ENCODE measurements at places on chromosomes 1 and 21.

DNA sequence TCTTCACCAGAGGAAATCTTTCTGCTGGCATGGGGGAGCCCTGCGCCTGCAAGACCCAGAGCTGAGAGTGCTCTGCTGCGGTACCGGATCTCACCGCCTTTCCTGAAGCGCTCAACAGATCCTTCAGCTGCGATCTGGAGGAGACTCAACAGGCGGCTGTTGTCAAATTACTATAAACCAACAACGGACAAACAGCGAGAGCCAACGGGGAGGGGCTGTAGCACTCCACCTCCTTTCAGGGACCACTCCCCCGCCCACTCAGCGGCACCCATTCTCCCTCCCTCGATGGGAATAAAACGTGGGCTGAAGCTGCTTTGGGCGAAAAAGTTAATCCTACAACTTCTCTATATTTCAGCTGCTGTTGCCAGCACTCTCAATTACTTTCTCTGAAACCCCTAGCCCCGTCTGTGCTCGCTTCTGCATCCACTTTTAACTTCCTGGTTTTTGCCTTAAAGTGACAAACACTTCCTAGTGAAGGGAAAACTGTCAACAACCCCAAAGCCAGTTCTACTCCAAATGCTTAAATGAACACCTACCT lies at the start of gene FMO5:
Gene FMO5 (minus strand): TSS at position 147 of the 538 bp plus-strand sequence. CDS start 310 bp downstream, outside the sequence.
- DNase-seq: peak; percentile 91

- DNase-seq: no peak
These were observed 207.0 kb downstream of the PTPRC start for GRCh38 chr1:198845851-198846250.

DNA sequence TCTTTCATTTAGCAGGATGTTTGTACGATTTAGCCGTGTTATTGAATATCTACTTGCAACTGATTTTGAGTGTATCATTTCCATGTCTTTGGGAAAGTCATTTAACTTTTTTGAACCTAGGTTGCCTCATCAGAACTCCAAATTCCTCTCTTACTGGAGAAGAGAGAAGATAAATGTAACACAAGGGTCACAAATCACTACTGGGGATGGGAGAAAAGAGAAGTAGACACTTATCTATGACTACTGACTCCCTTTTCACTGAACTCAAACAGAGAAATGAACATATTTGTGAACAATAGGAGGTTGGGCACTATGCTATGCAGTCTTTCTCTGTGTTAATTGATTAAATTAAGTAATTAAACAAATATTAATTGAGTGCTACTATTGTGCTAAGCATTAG lies 42.2 kb downstream of the TENT5C start:
- no peak for DNase-seq

- no peak for DNase-seq
These were observed 39.3 kb upstream of the C1orf198 start for GRCh38 chr1:230907472-230908205.

DNA sequence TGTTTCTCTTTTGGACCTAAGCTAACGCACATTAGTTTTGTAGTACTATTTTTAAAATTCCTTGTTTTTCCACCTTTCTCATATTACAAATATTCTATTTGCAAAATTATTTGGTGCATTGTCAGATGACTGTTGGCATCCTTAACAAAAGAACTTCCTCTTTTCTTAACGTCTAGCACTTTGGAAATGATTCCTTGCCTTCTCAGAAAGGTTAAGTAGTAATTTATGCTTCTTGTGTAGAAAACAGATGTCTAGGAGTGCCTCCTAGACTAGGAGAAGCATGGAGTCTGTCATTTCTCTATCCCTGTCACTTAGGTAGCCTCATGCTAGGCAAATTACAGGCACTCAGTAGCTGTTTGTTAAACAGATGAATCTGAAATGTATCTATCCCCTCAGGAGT lies 64.4 kb downstream of the HSPA13 start:
- no peak for DNase-seq

DNA sequence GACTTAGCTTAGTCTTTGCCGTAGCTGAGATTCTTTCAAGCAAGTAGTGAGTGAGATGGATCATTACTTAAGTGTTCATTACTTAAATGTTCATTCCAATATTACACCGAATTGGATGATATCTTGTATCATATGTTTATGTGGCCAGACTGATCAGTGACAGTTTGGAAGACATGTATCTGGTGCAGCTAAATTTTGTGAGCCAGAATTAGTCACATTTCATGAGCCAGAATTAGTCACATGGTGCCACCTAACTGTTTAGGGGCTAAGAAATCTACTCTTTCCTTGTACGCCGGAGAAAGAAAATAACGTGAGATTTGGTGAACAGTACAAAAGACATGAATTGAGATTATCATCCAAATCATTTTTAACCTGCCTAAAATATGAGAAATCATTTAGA lies 355.6 kb downstream of the USP25 start:
- DNase-seq: no peak

GRCh38 chr1:17553975-17554700 lies 14.6 kb downstream of the ARHGEF10L start:
- no peak for DNase-seq

- no peak for DNase-seq
These were observed at the start of gene CFHR4 for GRCh38 chr1:196887515-196888239. Gene CFHR4, plus strand, starts transcription at chr1:196888052. Its CDS starts 99 bp downstream, at chr1:196888151.

GRCh38 chr1:236021424-236022135 lies 43.3 kb downstream of the NID1 start:
- DNase-seq: no peak

DNA sequence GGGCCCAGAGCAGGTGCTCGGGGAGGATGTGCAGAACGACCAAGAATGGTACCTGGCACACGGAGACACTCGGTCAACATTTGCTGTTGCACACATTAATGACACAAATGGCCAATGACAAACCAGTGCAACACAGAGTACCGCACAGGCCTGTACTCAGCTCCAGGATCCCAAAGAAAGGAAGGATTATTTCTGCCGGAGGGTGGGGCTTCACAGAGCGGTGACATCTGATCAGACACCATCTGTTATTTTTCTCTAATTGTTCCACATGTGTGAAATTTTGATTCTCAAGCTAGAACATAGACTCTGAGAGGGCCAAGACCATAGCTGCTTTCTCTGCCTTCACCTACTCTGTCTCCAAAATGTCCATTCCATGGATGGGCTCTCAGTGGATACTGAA lies 100.4 kb downstream of the MRPL37 start:
- no peak for DNase-seq

DNA sequence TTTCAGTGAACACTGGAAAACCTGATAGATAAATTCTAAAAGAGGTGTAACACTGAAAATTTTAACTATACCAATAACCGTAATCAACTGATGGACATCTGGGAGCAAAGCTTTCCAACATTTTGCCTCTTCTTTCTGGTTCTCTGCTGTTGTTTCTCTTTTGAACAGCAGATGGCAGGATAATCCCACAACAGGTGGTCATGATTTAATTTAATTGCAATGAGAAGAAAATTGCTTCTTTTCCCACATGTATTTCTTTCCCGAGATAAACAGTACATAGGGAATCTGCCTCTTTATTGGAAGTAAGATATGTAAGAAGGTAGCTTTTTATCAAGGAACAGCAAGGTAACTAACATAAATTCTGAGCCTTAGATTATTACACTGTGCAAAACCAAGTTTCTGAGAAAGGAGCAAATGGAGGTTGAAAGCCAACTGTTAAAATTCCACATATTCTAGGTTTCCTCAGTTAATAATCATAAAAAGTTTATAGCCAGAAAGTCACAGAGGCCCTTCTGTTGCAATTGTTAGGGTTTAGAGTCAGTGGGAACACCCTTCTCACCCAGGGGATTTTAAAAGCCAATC lies 72.9 kb downstream of the RPS6KA1 start:
- no peak for DNase-seq

DNA sequence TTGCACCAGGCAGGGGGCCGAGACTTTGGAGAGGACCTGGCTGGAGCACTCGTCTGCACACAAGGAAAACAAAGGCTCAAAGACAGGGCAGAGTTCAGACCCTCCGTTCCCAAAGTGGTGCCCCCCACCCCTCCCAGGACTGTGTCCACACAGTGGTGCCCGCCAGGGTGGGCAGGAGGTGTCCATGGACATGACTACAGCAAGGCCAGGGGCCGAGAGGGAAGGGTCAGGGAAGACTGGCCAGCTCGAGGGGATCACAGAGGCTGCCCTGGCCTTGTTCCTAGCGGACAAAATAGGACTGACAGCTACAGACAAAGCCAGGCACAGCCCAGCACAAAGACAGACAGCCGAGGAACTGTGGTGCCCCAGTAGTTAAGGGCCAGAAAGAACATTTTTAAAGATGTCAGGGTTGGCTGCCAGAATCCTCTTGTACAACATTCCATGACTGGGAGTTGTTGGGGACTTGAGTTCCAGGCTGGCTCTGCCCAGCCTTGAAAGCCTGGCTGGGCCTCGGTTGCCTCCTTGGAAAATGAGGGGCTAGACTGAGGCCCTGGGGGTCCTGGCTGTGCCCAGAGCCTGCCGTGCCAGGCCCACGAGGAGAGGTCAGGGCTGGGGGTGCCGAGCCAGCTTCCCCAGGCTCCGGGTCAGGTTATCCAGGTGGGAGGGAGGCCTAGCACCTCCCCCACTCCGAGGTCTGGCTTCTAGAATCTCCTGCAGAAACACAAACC lies 63.7 kb downstream of the SLX9 start:
- DNase-seq: no peak

GRCh38 chr1:36273024-36273423 lies 33.1 kb upstream of the SH3D21 start:
- no peak for DNase-seq

DNA sequence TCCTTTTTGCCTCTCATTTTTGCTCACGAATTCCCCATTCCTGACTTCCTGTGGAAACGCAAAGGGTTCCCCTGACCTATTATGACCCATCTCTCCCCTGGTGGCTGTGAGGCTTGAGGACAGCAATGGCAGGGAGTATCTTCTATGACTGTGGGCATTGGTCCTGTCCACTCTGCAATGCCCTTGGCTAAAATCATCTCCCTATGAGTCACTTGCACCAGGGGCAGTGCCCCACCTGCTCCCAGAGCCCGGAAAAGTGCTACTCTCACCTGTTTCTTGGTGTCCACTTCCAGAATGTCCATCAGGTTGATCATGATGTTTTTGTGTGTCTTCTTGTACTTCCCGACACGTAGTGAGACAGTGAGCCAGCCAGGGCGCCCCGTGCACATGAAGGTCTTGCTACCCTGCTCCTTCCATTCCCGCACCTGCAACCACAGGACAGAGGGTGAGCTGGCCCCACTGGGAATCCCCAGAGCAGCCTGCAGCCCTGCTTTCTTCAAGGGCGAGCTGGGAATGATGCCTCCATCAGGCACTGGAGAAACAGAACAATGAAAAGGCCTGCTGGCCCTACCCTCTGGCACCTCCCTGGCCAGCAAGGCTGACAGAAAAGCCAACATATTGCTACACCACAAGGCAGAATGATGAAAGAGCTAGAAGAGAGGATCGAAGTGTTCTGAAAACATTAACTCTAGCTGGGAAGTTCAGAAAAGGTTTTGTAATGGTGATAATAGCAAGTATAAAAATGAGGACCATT lies 3.5 kb downstream of the DHCR24 start:
- no peak for DNase-seq

DNA sequence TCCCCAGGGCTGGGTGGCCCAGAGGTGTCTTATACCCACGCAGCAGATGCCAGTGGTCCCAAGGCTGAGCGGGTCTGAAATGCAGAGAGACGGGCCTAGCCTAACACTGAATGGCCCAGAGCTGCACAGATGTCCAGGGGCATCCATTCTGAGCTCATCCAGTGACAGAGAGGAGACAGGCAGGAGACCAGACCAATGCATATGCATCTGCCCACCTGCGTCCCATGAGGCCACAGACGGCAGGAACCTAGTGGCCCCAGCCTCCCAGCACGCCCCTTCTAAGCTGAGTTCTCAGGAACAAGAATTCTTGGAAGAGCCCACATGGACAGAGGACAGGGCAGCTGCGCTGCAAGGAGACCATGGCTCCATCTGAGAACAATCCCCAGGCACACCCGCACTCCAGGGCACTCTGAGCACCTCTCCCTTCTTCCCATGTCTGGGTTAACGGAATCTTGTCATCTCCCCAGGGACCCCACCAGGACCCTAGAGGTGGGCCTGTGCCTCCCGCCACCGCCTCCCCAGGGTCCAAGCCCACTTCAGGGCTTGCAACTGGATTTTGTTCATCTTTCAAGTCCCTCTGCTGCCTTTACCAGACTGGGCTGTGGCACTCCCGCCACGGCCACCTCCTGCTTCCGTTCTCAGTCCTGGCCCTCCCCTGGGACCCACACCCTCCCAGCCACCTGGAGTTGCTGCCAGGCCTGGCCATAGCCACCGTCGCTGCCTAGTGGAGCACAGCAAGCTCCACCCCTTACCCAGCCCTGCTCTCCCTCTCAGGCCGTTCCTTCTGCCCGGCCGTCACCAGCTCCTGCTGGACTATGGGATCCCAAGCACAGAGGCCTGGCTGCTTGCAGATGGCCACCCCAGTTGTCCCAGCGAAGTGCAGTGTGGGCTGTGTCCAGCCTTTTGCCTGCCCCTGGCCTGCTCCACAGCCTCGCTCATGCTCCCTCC lies 3.3 kb downstream of the WNT3A start:
- peak; percentile 25 for DNase-seq

DNA sequence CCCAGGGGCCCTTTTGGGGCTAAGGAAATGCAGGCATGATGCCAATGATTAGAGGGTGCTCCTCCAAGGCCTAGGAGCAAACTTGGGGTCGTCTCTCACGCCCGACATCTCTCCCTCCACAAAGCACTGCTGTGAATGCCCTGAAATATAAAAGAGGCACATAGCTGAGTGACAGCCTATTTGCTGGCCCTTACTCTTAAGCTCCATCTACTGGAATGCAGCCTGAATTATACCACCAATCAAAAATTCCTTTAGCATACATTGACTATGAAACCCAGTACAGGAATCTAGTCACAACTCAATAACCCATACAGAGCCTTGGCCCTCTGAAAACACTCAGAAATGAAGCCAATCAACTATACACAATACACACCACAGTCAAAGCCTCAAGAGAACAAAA lies 105.5 kb downstream of the LRIG2 start:
- no peak for DNase-seq

- DNase-seq: no peak
These were observed 18.7 kb upstream of the F5 start for GRCh38 chr1:169604781-169605560.

- no peak for DNase-seq
These were observed 7.8 kb upstream of the ZNF691 start for GRCh38 chr1:42838482-42839190.

- DNase-seq: no peak
These were observed 6.4 kb downstream of the IL6R start for GRCh38 chr1:154411525-154411924.

GRCh38 chr1:58880592-58880991 lies 96.7 kb upstream of the JUN start:
- no peak for DNase-seq

All from stomach (tissue), 19 donors.